ENCODE measurements at places on chromosomes 2 and 18. TPM values are rescaled to one million over a fixed set of nuclear protein-coding genes. Genes with fewer than 3 reads are reported as not detected.

FSIP2 gene
- 10.1 TPM for total RNA-seq

MGAT4A gene
- 12.2 TPM for total RNA-seq

RNF103 gene
- 13.8 TPM for total RNA-seq

TMEM169 gene
- 34.8 TPM for total RNA-seq

TMEM198 gene
- total RNA-seq = 16.4 TPM

NAGK gene
- total RNA-seq = 70.3 TPM

MARCHF7 gene
- 99.1 TPM for total RNA-seq

SEMA4F gene
- 11.0 TPM for total RNA-seq

SERPINB2 gene
- not detected for total RNA-seq

NOL4 gene
- total RNA-seq = 0.63 TPM

MLPH gene
- not detected for total RNA-seq

DNA sequence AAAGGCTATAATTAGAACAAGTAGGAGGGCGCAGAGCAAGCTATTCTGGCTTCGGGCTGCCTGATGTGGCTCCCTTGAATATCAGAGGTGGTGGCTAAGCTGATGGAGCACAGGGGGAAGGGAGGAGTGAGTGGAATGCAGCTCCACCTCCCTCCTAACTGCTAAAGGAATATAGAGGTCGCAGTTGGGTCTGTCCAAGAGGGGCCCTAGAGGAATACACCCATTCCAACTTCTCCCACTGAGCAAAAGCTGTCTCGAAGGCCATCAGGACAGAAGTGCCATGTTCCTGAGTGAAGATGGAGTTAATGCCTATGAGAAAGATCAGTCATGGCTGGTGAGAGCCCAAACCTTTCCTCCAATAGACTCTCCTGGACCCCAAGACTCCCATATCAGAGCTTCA is 32.8 kb upstream of the MARCO start:
- no peaks in the 10 kb centered on the region for H3K36me3 ChIP-seq
- peaks cover 6% of the 10 kb centered on the region for H3K27me3 ChIP-seq
- H3K4me1 ChIP-seq = peaks cover 10% of the 10 kb centered on the region
- H3K27ac ChIP-seq = no peak overlapping the region

- H3K36me3 ChIP-seq = no peaks in the 10 kb centered on the region
- H3K4me1 ChIP-seq = peaks cover under 1% of the 10 kb centered on the region
- no peak overlapping the region for H3K4me3 ChIP-seq
- DNase-seq = no peak
These were observed 75.4 kb upstream of the ST6GAL2 start for GRCh38 chr2:106961328-106961727.

GRCh38 chr2:30218814-30219213 is 12.5 kb upstream of the LBH start:
- H3K4me3 ChIP-seq = no peak overlapping the region
- no peaks in the 10 kb centered on the region for H3K27me3 ChIP-seq
- H3K4me1 ChIP-seq = peaks cover 4% of the 10 kb centered on the region
- no peak for DNase-seq
- H3K36me3 ChIP-seq = no peaks in the 10 kb centered on the region
- no peak overlapping the region for H3K27ac ChIP-seq

DNA sequence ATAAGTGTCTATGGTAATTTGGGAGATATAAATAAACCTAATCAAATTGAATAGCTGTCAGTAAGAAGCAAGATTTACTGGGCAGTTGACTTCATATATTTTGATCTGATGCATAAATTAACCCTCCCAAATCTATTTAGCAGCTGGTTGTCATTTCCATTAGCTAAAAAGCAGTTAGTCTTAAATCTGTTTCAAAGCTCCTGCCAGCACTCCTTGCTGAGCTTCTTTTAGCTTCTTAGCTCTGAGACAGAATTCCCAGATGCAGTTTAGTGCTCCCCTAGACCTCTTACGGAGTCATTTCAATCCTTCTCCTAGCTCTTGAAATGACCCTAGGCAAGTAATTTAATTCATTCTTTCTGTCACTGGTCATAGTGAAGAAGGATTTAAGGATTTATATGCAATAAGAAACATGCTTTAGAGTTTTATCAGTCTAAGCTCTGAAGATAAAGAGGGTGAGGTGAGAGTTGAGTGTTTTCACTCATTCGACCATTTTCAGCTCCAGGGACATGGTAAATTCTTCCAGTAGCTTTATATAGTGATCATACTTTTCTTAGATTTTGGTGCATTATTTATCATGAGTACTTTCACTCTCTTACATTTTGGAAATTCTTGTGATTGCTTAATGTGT is 98.9 kb downstream of the PHLPP1 start:
- H3K4me3 ChIP-seq = no peak overlapping the region
- peaks cover 21% of the 10 kb centered on the region for H3K4me1 ChIP-seq
- H3K27me3 ChIP-seq = no peaks in the 10 kb centered on the region

- H3K4me3 ChIP-seq = no peak overlapping the region
- peaks cover 2% of the 10 kb centered on the region for H3K36me3 ChIP-seq
- H3K27me3 ChIP-seq = no peaks in the 10 kb centered on the region
- no peak overlapping the region for H3K27ac ChIP-seq
- peaks cover 4% of the 10 kb centered on the region for H3K4me1 ChIP-seq
These were observed 128.6 kb downstream of the TGIF1 start for GRCh38 chr18:3578621-3579020.

GRCh38 chr2:234374736-234375135 is 122.1 kb downstream of the ARL4C start:
- no peaks in the 10 kb centered on the region for H3K36me3 ChIP-seq
- no peak overlapping the region for H3K27ac ChIP-seq
- no peaks in the 10 kb centered on the region for H3K27me3 ChIP-seq
- no peak overlapping the region for H3K4me3 ChIP-seq
- H3K4me1 ChIP-seq = peaks cover 24% of the 10 kb centered on the region

DNA sequence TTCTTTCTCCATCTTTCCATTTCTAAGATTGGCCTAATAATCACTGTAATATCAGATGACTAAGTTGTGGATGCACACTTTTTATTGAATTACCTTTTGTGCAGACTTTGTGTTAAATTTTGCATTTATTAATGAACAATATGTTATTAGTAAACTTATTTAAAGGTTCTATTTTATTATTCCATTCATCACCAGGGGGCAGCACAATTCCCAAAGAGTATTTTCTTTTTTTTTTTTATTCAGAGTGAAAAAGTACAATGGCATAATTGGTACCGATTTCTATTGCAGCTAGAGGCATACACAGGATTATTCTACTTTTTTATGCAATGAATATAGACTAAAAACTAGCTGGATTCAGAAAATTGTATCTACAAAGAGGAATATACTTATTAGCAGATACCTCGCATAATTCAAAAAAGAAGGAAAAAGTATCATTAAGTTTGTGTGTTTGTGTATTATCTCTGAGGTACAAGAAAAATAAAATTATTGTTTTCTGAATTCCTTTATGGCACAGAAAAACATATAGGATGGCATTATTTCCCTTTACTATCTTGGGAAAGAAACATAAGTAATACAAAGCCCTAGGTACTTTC is 390.6 kb downstream of the ERBB4 start:
- no peak overlapping the region for H3K4me3 ChIP-seq
- peaks cover 4% of the 10 kb centered on the region for H3K36me3 ChIP-seq
- H3K27me3 ChIP-seq = no peaks in the 10 kb centered on the region
- no peak overlapping the region for H3K27ac ChIP-seq
- peaks cover 4% of the 10 kb centered on the region for H3K4me1 ChIP-seq

DNA sequence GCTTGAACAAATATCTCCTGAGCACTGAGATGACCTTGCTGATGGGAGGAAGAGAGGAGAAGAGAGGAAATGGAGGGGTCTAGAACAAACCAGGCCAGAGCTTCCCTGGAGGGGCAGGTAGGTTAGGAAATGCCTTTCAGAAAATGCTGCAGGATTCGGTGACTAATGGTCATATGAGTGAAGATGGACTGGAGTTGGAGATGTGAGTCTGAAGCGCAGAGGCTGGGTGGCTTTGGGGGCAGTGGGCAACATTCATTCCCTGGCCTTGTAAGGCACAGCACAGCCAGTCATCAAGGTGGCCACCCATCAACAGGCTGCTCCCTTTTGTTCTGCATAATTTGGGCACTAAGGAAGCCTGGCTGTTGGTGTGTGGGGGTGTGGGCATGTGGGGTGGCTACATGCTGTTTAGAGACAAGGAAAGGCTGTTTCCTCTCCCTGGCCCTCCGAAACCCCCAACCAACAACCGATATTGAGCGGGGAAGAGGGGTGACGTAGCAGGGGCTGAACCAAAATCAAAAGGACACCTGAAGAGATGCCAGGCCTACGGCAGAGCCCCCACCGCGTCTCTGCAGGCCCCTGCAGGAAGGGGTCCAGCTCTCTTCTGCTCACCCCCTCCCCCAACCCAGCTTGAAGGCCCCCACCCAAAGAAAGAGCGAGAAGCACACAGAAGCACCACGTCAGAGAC is 1.5 kb downstream of the SLC30A3 start:
- peaks cover 3% of the 10 kb centered on the region for H3K36me3 ChIP-seq
- peaks cover 50% of the 10 kb centered on the region for H3K27me3 ChIP-seq
- H3K4me1 ChIP-seq = peaks cover 15% of the 10 kb centered on the region

DNA sequence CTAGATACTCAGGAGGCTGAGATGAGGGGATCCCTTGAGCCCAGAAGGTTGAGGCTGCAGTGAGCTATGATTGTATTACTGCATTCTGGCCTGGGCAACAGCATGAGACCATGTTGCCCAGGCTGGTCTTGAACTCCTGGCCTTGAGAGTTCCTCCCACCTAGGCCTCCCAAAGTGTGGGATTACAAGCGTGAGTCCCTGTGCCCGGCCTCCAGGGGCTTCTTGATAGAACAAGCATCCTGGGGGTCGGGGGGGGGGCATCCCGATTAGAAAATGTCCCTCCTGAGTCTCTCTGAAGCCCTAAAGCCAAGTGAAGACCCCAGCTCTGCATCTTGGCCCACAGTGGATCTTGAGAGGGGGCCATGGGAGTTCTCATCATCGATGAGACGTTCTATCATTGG is 22.3 kb upstream of the EFHD1 start:
- H3K4me3 ChIP-seq = no peak overlapping the region
- no peaks in the 10 kb centered on the region for H3K36me3 ChIP-seq
- no peak overlapping the region for H3K27ac ChIP-seq
- DNase-seq = no peak

- no peak for DNase-seq
- H3K4me3 ChIP-seq = no peak overlapping the region
- H3K4me1 ChIP-seq = peaks cover 10% of the 10 kb centered on the region
- peaks cover 45% of the 10 kb centered on the region for H3K27me3 ChIP-seq
- H3K36me3 ChIP-seq = no peaks in the 10 kb centered on the region
- H3K27ac ChIP-seq = no peak overlapping the region
These were observed 58.8 kb downstream of the BOD1L2 start for GRCh38 chr18:57205641-57206040.

DNA sequence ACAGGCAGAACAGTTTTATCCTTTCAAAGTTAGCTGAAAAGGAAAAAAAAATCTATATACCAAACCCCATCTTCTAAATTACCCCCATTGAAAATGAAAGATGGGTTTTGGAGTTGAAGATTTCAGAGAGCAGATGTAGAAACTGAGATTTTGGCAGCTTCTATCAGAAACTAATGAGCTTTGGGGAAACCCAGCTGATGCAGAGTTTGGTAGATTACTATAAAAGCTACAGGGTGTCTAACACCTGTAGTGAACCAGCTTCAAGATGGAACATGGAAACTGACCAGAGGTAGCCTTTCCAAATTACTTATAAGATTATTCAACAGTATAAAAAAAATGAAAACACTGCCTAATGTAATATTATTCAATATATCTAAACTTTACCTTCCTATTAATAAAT is 583.1 kb downstream of the XIRP2 start:
- H3K27ac ChIP-seq = no peak overlapping the region
- H3K27me3 ChIP-seq = no peaks in the 10 kb centered on the region
- no peaks in the 10 kb centered on the region for H3K36me3 ChIP-seq
- no peak for DNase-seq

DNA sequence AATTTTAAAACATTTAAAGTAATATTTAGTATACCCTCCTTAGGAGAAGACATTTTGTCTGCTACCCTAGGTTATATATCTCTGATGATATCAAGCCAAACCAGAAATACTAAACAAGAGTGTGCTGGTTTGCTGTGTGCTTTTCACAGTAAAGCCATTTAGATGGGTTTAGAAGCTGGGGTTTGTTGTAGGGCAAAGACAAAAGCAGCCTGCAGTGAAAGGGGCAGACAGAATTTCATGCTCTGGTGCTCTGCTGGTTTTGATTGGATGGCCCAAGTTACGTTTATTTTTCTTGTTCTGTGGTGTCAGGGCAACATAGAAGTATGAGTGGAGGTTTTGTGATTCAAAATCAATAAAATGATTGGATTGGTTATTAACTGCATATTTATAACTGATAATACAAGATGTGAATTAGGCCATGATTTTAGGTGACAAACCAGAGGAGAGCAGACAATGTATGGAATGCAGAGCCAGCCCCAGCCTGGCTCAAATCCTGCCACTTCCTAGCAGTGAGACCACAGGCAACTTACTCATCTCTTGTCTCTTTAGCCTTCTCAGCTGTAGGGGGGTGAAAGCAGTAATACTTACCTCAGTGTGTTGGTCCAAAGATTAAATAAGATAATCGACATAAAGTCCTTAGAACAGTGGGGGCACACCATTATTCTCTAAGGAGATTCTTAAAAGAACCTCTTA is 30.9 kb upstream of the IER3IP1 start:
- no peaks in the 10 kb centered on the region for H3K36me3 ChIP-seq
- H3K27me3 ChIP-seq = peaks cover 32% of the 10 kb centered on the region
- no peak overlapping the region for H3K4me3 ChIP-seq
- no peak for DNase-seq
- no peak overlapping the region for H3K27ac ChIP-seq

DNA sequence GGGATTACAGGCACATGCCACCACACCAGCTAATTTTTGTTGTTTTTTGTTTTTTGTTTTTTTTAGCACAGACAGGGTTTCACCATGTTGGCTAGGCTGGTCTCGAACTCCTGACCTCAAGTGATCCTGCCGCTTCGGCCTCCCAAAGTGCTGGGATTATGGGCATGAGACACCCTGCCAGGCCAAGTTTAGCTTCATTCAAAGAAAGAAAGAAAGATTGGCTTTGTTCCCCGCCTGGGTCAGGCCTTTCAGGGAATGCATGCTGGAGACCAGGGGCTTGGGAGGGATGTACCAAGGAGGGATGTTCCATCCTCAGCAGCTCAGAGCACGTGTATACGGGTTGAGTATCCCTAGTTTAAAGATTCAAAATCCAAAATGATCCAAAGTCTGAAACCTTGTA is 283.0 kb downstream of the ALPK2 start:
- H3K27ac ChIP-seq = no peak overlapping the region
- H3K4me1 ChIP-seq = peaks cover 13% of the 10 kb centered on the region
- DNase-seq = no peak
- H3K36me3 ChIP-seq = peaks cover 7% of the 10 kb centered on the region
- no peak overlapping the region for H3K4me3 ChIP-seq
- no peaks in the 10 kb centered on the region for H3K27me3 ChIP-seq

GRCh38 chr2:60556175-60556574 is 2.7 kb upstream of the BCL11A start:
- H3K4me3 ChIP-seq = peak overlapping the region; percentile 68
- no peak overlapping the region for H3K27ac ChIP-seq
- peaks cover 99% of the 10 kb centered on the region for H3K27me3 ChIP-seq
- H3K36me3 ChIP-seq = no peaks in the 10 kb centered on the region
- peaks cover 31% of the 10 kb centered on the region for H3K4me1 ChIP-seq

GRCh38 chr2:67917332-67918054 is 145.3 kb downstream of the C1D start:
- DNase-seq = no peak
- H3K36me3 ChIP-seq = no peaks in the 10 kb centered on the region
- peaks cover 11% of the 10 kb centered on the region for H3K4me1 ChIP-seq
- H3K27ac ChIP-seq = no peak overlapping the region

Measured in neural crest cell (in vitro differentiated cells).